NCI-H1694 treated with DMSO at 0.1 percent for 48 hours (cell line): ENCODE measurements at places on chromosomes 4 and X.

- no peak for DNase-seq
Measured at GRCh38 chrX:129934952-129935351, 29.0 kb downstream of the UTP14A start.

- DNase-seq = no peak
Measured at GRCh38 chr4:41432881-41433280, 105.1 kb upstream of the LIMCH1 start.

- DNase-seq = no peak
Measured at GRCh38 chrX:40446921-40447320, 133.8 kb upstream of the ATP6AP2 start.

- no peak for DNase-seq
Measured at GRCh38 chr4:81237791-81238190, 22.8 kb upstream of the PRKG2 start.

GRCh38 chr4:47531241-47531953 lies 46.3 kb downstream of the ATP10D start:
- no peak for DNase-seq

GRCh38 chr4:93760284-93760683 lies 68.3 kb upstream of the ATOH1 start:
- DNase-seq = no peak

DNA sequence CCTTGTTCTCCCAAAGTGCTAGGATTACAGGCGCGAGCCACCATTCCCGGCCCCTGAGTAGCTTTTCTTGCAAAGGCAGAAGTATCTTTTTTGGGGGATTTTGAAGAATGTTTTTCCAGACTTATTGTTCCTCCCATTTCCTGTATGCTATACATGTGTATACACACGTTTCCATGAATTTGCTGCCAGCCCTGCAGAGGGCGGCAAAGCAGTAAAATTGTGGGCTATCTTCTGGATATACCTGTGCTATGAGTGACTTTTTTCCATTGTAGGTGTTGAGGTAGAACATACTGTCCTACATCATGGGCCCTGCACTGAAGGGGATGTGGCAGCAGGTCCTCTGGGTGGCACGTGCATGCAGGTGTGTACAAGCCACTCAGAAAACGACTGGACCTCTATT lies 16.9 kb upstream of the MED28 start:
- no peak for DNase-seq

DNA sequence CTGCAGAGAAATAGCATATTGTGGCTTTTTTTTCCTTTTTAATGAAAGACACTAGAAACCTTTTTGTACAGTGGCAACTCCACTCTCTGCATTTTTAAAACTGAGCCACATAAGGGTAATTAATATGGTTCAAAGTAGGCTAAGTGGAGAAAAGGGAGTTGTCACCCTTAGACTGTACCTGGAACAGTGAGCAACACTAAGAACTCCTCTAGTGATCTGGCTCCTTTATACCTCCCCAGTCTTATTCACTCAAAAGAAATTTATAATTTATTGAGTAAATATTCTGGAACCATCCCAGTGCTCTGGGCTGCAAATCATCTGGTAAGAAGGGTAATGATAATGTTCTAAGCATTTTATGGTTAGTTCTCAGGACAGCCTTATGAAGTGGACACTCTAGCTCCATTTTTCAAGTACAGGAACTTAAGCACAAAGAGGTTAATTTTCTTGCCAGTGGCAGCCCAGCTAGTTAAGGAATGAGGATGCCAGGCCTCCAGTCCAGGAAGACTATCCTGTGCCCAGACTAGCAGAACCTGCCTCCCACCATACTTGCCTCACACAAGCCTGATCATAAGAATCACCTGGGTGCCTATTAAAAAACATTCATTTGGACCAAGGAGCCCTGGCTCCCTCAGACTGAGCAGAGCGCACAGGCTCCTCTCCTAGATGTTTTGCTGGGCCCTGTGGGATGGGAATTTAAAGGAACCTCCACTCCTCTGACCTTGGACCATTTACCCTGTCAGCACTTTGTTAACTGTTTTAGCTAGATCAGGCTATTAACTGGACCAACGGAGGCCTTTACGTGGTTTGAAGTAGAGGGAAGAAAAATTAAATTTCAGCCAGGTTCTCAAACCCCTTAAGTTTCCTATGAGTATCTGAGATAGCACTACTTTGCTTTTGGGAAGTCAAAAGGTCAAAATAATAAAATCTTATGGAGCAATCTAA lies 102.6 kb downstream of the PDE5A start:
- DNase-seq = no peak

- DNase-seq = no peak
Measured at GRCh38 chrX:96405842-96406241, 278.8 kb upstream of the DIAPH2 start.

DNA sequence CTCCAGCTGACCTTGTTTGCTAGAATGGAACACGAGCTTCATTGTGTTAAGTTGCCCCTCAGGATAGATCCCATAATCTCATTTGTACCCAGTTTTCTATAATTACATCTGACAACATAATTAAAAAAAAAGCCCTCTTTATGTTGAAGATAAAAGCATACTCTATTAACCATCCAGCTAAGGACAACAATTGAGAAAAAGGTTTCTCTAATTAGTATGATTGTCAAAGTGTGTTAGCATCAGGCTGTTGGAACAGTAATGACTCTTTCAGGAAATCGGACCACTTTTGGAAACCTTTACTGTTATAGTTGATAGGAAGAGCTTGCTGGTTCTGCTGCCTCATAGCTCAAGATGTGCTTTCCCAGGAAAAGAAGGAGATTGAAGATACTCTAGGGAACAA lies 172.6 kb downstream of the FHIP1A start:
- DNase-seq = no peak

- DNase-seq = no peak
Measured at GRCh38 chr4:159383562-159383931, 280.7 kb downstream of the RAPGEF2 start.

DNA sequence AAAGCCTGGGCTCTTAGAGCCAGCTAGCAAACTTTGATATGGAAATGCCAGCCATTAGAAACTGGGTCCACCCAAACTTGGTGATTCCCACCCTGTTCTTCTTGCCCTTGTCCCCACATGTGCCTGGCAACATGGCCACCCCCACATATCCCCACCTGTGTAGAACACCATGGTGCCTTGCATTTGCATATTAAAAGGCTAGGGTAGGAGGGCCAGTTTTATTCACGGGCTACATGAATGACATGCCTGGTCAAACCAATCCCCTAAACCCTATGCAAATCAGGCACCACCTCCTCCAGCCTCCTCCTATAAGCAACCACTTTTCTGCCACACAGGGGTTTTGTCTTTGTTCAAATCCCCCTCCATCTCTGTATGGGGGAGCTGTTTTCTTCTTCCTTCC lies 104.9 kb downstream of the CLNK start:
- no peak for DNase-seq

DNA sequence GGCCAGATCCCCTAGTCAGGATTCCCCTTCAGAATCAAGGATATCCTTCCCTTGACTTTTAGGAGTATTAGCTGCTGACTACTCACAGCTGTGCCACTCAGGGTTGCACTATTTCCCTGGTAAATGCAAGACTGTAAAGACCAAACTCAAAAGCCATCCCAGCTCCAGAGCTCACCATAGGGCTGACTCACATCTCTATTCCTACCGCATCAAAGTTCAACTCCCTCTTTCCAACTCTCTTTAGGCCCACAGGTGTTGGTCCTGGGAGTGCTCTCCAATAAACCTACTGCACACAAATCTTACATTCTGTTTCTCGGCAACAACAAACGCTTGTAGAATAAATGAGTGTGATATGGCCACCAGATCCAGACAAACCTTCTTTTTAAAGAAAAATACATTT lies 109.6 kb downstream of the PPP3CA start:
- DNase-seq = no peak

- no peak for DNase-seq
Measured at GRCh38 chr4:48268956-48269860, at the start of gene TEC. Gene TEC (minus strand): TSS chr4:48269838. CDS start chr4:48228614, 41,224 bp downstream.

DNA sequence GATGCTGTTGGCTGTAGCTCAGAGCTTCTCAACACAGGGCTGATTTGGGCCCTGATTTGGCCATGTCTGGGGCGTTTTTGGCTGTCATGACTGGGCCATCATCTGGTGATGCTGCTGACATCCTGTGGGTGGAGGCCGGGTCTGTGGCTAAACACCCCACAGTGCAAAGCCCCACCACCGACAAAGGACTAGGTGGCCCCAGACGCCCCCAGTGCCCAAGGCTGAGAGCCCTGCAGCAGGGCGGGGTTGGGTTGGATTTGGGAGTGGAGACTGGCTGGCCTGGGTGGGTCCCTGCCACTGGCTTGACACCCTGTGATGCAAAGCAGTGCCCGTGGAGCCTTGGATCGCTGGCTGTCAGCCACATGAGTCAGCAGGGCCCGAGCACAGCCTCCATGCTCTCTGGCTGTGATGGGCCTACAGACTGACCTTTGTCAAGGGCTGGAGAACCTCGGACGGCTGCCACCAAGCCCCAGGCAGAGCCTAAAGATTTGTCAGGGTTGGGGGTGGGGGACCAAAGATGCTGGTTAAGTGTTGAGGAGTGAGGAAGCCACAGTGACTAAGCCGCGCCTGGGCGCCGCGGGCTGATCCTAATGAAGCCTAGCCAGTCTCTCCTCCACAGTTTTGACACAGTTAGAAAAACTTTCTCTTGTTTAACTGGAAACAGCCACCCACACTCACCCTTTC lies 28.3 kb downstream of the CYTL1 start:
- DNase-seq = no peak

DNA sequence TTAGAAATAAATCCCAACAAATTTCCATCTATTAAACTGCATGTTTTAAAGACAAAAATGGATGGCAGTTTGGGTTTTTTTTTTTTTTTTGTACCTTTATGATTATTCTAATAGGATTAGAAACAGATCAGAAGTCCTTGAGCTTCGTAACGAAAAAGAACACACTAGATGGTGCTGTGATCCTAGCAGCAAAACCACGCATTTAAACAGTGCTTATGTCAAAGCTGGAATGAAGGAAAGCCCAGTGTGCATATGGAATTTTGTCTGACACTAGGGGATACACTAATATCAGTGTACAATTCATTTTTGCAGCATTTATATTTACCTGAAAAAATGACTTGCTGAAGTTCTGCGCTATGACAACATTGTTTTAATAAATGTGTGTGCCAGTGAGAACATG lies 229.1 kb downstream of the VEGFC start:
- DNase-seq = no peak

DNA sequence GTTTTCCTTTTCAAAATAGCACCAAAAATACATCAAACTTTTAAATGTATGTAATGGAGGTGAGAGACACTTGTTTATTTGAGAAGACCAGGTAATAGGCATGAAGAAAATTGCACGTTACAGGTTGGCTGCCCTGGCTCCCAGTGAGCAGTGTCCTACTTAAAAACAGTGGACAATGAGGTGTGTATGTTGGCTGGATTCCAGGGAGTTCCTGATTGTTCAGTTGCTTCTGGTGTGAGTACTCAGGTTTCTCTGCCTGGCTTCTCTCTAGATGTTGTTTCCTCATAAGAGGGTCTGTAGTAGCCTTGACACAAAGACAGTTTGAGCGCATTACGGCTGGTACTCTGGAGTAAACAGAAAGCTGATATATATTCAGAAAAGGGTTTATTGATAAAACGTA lies 29.4 kb downstream of the SNX25 start:
- DNase-seq = no peak

- DNase-seq = no peak
Measured at GRCh38 chrX:4936315-4936714, 1222.9 kb upstream of the PRKX start.

- DNase-seq = no peak
Measured at GRCh38 chrX:63488546-63489373, 137.6 kb upstream of the SPIN4 start.

- no peak for DNase-seq
Measured at GRCh38 chr4:46219872-46220271, 96.0 kb upstream of the GABRG1 start.

DNA sequence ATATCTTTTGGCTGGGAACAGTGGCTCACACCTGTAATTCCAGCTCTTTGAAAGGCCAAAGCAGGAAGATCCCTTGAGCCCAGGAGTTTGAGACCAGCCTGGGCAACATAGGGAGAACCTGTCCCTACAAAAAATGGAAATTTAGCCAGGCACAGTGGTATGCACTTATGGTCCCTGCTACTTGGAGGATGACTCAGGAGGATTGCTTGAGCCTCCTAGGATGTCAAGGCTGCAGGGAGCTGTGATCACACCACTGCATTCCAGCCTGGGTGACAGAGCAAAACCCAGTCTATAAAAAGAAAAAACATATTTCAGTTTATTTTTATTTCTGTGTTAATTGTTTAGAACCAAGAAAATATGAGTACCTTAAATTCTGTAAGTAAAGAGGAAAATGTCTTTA lies 123.7 kb downstream of the CBR4 start:
- DNase-seq = no peak

DNA sequence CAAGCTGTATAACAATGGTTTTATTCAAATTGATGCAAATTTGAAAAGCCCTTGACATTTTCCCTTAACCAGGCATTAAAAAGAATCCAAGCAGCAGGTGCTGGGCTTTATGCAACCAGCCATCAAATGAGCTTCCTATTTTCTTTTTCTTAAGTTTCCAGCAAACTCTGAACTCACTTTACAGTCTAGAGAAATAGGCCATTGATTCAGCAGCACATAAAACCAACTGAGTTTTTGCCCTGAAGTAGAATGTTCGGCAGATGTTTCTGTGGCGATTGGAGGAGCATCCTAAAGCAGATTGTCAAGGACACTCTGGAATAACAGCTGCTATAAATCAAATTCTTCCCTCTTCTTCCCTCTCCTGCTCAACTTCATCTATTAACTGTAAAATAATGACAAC lies 582.8 kb upstream of the CPEB2 start:
- no peak for DNase-seq

GRCh38 chrX:65601530-65602220 lies 65.8 kb upstream of the MSN start:
- no peak for DNase-seq

- no peak for DNase-seq
Measured at GRCh38 chr4:182385897-182386296, 142.7 kb downstream of the TENM3 start.

- no peak for DNase-seq
Measured at GRCh38 chr4:101701551-101701950, 89.0 kb upstream of the BANK1 start.

DNA sequence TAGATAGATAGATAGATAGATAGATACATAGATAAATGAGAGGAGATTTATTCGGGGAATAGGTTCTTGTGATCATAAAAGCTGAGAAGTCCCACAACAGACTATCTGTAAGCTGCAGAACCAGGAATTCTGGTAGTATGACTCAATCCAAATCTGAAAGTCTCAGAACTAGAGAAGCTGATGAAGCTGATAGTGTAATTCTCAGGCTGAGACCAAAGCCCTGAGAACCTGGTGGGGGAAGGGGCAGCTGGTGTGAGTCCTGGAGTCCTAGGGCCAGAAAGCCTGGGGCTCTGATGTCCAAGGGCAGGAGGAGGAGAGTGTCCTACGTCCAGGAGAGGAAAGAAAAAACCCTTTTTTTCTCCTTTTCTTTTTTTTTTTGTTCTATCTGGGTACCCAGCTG lies 8.0 kb upstream of the BANK1 start:
- no peak for DNase-seq

DNA sequence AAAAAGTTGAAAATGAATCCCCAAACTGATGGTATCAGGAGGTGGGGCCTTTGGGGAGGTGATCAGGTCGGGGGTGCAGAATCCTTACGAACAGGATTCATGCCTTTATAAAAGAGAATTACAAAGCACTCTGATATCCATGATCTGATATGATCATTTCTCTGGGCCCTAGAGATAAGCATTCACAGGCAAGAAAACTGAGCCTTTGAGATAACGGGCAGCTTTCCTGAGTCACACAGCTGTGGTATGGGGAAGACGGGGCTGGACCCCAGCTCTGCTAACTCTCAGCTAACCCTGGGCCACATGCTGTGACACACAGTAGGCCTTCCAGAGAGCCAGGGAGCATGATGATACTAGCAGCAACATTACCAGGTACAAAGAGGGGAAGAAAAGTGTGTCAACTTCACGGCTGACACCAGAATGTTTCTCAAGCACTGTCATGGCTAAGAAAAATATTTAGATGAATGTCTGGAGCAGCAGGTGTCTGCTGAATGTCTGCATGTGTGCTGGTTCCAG lies 85.1 kb downstream of the SLC2A9 start:
- DNase-seq = no peak
